Astrocyte (in vitro differentiated cells and primary cell): ENCODE measurements at places on chromosomes 12 and 14.

- DNase-seq = no peak
These were observed 48.4 kb downstream of the GALNT4 start for GRCh38 chr12:89476232-89476631.

DNA sequence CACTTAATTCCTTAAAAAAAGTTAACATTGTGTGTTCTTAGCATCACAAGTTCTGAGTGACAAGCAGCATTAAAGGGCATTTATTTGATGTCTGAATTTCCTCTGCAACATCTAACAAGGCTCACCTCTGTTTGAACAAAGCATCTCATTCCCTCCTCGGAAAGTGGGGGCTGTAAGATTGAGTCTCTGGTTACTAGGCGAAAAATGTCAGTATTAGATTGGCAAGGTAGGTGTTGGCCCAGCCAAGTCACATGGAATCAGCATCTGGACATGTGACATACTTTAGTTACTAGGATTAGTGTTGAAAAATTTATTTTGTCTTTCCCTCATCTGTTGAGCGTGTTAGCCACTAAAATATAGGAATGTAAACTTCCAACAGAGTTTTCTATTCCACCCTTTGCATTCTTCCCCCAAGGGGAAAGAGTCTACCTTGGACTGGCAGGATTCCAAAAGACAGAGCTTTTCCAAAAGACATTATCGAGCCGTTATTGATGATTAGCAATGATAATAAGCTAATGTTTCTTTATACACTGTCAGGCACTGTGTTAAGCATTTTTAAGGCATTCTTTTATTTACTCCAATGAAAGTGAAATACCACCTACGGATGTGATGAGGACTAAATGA, 194.9 kb upstream of the BTG1 start:
- DNase-seq = no peak

DNA sequence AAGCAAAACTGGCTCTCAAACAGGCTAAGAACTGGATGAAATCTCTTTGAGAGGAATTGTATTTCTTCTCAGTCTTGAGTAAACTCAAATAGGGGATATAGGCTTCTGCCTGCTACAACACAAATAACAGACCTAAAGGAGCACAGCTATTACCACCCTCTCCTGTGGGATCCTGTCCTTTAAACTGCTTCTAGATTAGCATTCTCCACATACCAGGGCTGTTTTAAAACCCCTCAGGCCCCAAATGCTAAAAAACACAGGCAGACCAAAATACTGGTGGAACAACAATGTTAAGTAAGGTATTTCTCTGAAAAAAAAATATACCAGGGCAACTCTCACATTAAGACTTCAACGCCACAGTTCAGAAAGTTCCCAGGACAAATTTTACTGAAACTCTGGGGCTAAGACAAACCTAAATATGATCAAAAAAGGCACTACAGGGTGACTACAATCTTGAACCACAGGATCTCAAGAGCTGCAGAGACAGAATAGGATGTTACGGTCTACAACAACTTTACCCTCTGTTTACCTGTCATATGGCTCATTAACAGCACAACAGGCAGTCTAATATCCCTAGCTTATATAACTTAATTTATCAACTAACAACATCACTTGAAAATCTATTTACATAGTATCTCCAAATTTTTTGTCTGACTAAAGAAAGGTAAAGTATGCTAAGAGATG, 7.2 kb downstream of the CPNE8 start:
- no peak for DNase-seq

- no peak for DNase-seq
These were observed 713 bp downstream of the ALKBH2 start for GRCh38 chr12:109092497-109093021.

DNA sequence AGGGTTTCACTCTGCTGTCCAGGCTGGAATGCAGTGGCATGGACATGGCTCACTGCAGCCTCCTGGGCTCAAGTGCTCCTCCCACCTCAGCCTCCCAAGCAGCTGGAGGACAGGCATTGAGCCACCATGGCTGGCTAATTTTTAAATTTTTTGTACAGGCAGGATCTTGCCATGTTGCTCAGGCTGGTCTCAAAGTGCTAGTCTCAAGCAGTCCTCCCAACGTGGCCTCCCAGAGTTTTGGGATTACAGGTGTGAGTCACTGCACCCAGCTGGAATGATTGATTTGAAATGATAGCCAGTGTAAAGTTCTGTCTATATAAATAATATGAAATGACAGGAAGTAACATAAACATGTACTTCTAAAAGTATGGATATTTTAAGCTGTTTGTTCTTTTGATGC, 172.7 kb downstream of the FUT8 start:
- no peak for DNase-seq

GRCh38 chr12:116525418-116526001, 33.7 kb upstream of the MAP1LC3B2 start:
- peak; percentile 94 for DNase-seq

GRCh38 chr14:95544588-95544987, 9.7 kb downstream of the GLRX5 start:
- peak; percentile 65 for DNase-seq

DNA sequence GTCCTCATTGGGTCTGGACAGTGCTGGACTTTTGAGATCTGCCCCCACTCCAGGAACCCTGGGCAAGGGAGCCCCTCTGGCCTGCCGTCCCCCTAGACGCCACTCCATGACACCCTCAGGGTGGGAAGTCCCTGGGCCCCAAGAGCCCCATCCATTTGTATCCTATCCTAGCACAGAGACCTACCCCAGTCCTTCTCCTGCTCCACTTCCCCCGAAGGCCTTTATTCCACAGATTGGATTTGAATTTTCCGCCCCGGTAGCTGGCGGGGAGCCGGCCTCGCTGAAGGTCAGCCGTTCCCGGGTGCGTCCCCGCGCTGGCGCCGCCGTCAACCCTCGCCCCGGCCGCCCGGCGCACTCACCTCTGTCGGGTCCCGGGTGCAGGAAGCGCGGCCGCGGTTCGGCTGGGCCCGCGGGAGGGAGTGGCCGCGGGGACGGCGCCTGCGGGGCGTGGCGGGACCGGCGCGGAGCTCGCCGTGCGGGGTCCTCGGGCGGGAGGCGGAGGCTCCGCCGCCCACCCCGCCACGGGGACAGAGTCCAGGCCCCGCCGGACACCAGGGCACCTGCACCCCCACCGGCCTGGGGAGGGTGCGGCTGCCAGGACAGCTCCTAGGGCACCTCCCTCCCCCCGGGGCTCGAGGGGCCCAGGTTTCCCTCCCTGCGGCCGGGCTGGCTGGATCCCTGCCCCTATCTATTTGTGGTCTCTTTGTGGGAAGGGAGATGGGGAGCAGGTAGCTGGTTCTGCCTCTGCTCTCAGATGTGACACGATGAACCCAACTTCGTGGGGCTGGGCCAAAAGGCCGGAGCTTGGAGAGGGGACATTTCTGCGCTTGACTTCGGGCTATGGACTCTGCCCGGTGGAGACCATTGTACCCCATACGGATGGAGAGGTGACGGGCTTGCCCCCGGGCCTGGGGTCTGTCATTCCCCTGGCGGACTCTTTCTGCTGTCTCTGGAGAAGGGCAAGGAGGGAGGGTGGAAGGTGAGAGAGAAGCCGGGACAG, 19.9 kb upstream of the GPR68 start:
- no peak for DNase-seq

- DNase-seq = no peak
These were observed 2.3 kb downstream of the FOXA1 start for GRCh38 chr14:37592482-37593408.

GRCh38 chr12:56158926-56159461, 835 bp downstream of the MYL6 start:
- DNase-seq = peak; percentile 53

- DNase-seq = no peak
These were observed 59.1 kb upstream of the NAP1L1 start for GRCh38 chr12:76143343-76144244.

- DNase-seq = peak; percentile 76
These were observed 36.7 kb downstream of the FLRT2 start for GRCh38 chr14:85566603-85567002.

GRCh38 chr14:71933001-71933587, 865 bp downstream of the RGS6 start:
- no peak for DNase-seq
